Esophagus squamous epithelium (tissue), 5 donors: ENCODE measurements at places on chromosomes 4 and X. TPM values are rescaled to one million over a fixed set of nuclear protein-coding genes. Genes with fewer than 3 reads are reported as not detected.

The ZNF674 gene
- total RNA-seq, result 1.5 TPM

The CFAP99 gene
- total RNA-seq, result not detected

GRCh38 chr4:151555151-151555945 is 146.4 kb downstream of the FHIP1A start:
- no peak for DNase-seq

GRCh38 chrX:72349190-72349589 is 43.5 kb upstream of the CITED1 start:
- no peak for DNase-seq

- no peak for DNase-seq
Observed at GRCh38 chr4:5079581-5079980, 28.3 kb downstream of the STK32B start.

GRCh38 chr4:109294006-109294405 is 8.5 kb downstream of the COL25A1 start:
- DNase-seq, result no peak

GRCh38 chr4:25938366-25938765 is 24.3 kb downstream of the SMIM20 start:
- DNase-seq, result no peak

DNA sequence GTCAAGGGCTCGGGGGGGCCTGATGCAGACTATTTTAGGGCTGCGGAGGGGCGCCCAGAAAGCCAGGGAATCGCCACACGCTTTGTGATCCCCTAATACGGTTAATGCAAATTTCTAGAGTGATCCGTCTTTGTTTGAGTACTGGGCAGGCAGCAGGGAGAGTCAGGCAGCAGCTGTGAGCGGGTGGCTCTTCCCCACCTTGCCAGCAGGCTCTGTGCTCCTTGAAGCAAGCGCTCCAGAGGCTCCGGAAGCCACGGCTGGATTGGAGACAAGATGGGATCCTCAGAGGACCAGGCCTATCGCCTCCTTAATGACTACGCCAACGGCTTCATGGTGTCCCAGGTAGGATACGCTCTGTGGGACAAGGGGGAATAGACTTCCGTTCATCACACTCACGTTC is at the start of gene ASMT:
TSS of gene ASMT (plus strand) at position 133 of the 400 bp plus-strand sequence. CDS start at position 274, 141 bp downstream.
- DNase-seq, result no peak

DNA sequence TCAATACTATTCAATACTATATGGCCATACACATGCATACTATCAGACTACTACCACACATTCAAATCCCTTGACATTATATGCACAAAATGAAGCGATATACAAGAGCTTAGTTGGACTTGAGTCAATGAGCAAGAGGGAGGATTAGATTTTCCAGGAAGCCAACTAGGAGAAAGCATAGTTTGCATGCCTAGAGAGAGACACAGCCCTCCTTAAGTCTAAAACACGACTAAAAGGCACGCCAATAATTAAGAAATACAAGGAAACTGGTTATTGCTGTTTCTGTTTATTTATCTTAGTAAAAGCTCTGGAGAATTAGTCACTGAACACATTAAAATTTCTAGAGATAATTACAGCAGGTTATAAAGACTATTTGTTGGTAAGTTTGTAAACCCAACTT is 21.8 kb downstream of the MBNL3 start:
- DNase-seq, result no peak

DNA sequence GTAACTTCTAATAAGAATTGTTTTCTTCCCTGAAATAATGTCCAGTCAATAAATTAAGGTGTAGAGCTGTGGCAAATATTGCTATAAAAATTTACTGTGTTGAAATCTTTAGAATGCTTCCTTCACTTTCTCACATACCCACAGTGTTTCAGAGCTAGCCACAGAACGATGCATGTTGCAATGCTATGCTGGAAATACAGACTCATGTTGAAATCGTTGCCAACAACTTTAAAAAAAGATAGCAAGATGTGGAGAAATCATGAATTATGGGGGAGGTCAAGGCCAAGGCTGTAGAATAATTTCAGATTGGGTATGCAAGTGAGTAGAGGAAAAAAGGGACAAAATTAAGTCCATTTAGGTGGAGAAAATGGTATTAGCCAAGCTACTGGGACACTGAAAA is 204.8 kb downstream of the VEGFC start:
- DNase-seq, result no peak

DNA sequence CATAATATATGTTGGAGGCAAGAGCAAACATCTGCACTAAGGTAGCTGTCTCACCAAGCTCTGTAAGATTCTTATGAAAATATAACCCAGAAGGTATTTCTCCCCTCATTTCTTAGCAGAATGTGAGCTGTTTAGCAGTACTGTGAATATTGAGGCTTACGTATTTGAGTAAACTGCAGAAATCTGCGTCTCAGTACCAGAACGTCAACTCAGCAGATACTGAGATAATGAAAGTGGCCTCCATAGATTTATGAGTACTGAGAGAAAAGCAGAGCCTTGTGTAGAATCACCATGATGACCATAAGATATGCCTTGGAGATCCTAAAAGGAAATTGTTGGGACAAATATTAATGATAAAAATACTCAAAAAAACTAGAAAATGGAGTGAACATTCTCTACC is 296.7 kb upstream of the TECRL start:
- no peak for DNase-seq
